ENCODE measurements at places on chromosomes 3 and 15.
A peak's percentile ranks its signal among the peaks of the same experiment; 100 is the strongest.

GRCh38 chr15:78712797-78713515 is 71.9 kb upstream of the CHRNB4 start:
- no peak for DNase-seq

GRCh38 chr3:127493924-127494646 is 96.4 kb downstream of the TPRA1 start:
- no peak for DNase-seq

DNA sequence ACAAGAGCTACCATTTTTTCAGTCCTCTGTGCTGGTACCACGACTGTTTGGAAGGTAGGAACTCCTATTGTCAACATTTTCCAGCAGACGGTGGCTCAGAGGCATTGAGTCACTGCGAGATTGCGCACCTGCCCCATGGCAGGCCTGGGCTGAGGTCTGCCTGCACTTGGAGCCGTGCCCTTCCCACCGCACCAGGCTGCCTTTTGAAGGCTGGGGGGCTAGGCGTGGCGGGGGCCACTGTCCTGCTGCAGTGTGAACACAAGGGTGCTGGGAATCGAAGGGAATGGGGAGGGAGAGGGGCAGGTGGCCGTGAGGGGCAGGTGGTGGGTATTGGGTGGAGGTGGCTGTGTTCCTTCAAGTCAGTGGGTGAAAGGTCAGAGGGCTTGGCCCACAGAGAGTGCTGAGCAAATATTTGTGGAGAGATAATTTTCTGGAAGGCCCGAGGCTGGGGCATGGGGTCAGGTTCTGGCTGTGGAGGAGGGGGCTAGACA is 16.3 kb downstream of the SNX33 start:
- no peak for DNase-seq

GRCh38 chr3:181921220-181921619 is 209.5 kb downstream of the SOX2 start:
- DNase-seq = no peak

DNA sequence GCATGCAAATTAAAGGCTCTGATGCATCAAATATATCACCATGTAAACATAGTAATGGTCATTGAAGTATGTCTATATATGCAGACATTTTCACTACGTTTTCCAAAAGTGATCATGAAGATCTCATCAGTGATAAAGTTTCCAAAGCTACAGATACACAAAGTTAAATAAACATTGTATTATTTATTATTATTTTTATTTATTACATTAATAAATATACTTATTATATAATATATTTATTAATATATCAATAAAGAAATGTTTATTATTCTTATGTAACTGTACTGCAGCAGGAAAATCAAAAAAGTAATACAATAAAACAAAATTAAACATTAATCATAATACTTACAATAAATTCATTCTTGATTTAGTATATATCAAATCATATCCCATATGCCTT is 791.2 kb downstream of the GBE1 start:
- DNase-seq = no peak

- DNase-seq = peak; percentile 30
Observed at GRCh38 chr3:114333180-114333922, 39.5 kb downstream of the TIGIT start.
